ENCODE measurements at places on chromosomes 13 and 19. TPM values are rescaled to one million over a fixed set of nuclear protein-coding genes. Genes with fewer than 3 reads are reported as not detected.

RNF6 gene
- total RNA-seq: 12.1 TPM

LMTK3 gene
- total RNA-seq: 0.54 TPM

ZSCAN4 gene
- not detected for total RNA-seq

TDRD12 gene
- 0.27 TPM for total RNA-seq

SSC5D gene
- 0.27 TPM for total RNA-seq

PRR19 gene
- total RNA-seq: 0.54 TPM

DNA sequence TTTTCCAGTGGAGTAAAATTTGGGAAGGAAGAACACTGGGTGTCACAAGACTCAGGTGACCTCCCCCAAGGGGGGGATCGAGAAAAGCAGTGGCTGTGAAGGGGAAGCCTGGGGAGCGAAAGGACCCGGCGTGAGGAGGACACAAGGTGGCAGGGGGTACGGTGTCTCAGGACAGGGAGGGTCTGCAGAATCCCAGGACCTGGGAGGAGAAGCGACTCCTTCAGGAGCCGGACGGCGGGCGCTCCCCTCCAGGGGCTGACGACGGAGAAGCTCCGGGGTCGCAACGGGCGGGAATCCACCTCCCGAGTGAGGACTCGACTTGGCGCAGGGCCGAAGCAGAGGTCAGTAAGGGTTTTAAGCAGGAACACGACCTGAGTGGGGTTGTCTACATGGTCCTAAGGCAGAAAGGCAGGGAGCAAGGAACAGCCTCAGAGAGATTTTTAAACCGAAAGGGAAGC is 529 bp downstream of the ZNF836 start:
- peak; percentile 11 for DNase-seq

DNA sequence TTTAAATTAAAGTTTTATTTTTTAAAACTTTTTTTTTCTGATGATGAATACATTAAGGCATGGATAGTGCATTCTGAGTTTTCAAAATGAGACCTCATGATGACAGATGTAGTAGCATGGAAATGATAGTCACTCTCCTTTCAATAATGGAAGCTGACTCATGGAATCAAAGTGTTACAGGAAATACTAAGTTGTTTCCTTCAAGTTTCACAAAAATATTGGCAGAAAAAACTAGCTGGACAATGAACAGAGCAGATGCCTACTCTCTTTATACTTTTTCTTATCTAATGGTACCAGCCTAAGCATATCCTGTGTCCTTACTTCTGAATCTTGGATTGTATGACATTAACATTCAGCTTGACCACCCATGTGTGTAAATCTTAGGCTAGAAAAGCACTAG is 1337.3 kb downstream of the PCDH9 start:
- DNase-seq: no peak

GRCh38 chr13:51914137-51914493 is 52.3 kb downstream of the CCDC70 start:
- DNase-seq: no peak

DNA sequence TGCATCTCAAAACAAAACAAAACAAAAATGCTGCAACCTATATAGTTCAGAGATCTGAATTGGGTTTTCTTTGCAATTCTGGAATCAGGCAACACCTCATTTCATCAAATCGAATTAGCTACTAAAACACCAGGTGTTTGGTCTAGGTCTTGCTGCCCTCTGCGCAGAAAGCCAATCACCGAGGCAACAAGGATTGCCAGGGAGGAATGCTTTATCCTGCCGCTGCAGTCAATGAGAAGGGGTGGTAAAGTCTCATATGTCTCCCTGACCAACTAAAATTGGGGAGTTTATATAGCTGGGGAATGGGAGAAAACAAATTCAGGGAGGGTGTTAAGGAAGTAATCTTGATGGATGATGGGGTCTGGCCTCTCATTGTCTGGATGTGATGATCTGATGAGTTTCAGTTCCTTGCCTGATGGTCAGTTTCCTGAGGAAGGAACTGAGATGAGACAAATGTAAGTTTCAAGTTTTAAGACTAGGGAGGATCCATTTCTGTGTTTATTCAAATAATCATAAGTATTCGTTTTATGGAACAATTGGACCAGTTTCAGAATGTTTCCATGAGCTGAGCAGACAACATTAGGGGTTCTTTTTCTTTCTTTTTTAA is 5.0 kb upstream of the YJU2 start:
- DNase-seq: no peak

GRCh38 chr13:45191874-45192273 is 9.0 kb downstream of the KCTD4 start:
- no peak for DNase-seq

GRCh38 chr19:23718802-23719201 is 31.8 kb upstream of the ZNF675 start:
- no peak for DNase-seq

GRCh38 chr13:38141792-38142191 is 207.9 kb upstream of the UFM1 start:
- no peak for DNase-seq

DNA sequence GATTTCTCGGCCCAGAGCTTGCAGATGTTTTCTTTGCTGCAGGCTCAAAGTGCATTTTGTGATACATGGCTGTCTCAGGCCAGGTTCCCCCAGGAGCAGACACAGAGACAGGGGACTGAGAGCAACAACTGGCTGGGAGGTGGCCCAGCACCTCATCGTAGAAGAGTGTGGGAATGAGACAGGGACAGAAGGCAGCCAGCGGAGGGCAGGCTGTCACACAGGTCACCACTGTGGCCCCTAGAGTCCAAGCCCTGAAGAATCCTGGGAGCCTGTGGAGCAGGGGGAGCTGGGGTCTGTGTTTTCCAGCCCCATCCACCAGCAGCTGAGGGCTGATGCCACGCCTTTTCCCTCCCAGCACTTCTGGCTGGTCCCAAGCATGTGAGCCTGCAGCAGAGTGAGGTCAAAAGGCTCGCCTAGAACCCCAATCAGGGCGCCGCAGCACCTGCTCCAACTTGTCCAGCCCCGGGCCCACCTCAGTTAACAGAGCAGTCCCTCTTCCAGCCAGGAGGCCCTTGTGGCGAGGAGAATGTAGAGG is 723.8 kb downstream of the UQCRFS1 start:
- DNase-seq: no peak

DNA sequence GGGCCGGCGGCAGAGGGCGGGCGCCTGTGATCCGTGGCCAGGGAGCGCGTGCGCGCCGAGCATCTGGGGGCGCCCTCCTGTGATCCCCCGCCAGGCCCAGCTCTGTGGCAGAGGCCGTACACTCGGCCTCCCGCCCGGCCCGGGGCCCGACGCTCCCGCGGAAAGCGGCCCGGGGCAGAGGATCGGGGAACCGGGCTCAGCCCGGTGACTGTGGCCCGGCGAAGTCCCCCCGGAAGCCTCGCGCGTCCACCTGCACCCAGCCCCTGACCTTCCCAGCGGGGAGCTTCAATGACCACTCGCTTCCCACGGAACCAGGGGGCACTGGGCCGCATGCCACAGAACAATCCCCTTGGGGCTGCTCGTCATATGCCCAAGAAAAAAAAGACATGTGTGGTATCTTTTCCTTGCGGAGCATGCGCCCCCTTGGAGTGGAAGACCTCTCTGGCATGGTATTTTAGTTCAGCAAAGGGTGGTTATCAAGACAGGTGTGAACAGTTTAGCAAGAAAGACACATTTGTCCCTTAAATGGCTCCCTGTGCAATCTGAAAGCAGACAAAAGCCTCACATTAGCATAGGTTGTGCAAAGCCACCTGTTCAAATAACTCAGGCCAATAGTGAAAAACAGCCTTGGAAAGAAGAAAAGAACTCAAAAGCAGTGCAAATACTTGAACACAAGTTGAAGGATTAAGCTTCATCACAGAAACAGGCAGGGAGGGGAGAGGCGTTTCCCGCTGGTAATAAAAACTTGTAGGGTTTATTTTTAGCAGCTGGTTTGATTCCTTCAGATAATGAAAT is 290.9 kb upstream of the SOX21 start:
- DNase-seq: no peak

DNA sequence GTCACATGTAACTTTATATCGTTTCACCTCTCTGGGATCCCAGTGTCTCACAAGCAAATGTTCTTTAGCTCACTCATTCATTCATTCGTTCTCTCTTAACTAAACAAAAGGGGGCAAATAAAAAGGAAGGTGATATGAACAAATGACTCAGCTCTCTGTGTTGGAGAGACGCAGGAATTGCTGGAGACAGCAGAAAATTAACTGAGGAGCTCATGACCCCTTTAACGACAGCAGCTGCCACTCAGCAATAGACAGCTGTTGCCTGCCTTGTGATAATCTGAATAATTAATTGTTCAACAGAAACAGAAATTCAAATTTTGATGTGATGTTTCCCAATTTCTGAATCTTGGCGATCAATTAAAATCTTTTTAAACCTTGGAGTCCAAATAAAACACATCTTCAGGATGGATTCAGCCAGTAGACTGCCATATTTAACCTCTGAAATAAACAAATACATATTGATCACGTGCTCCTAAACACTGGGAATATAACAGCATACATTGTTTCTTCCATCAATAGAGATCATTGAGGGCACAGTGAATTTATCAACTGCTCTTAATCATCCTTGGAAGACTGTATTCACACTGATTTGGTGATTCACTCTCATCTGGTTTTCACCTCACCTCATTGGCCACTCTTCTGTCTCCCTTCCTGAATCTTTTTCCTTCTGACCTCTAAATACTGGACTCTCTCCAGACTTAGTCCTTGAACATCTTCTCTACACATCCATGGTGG is 63.3 kb downstream of the MBNL2 start:
- no peak for DNase-seq

DNA sequence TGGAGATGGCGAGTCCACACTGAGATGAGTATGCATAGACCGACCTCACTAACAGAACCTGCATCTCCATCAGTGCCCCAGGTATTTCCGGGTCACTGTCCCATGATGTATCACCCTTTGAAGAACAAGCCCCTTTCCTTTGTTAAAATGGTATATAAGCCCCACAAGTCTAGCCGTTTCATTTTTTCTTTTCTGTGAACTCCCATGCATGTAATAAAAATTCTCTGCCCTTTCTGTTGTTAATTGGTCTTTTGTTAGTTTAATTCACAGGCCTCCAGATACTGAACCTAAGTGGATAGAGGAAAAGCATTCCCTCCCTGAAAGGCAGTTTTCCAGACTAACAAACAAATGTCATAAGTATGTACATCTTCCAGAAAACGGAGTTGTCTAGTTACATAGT is 15.0 kb upstream of the CD177 start:
- DNase-seq: no peak

DNA sequence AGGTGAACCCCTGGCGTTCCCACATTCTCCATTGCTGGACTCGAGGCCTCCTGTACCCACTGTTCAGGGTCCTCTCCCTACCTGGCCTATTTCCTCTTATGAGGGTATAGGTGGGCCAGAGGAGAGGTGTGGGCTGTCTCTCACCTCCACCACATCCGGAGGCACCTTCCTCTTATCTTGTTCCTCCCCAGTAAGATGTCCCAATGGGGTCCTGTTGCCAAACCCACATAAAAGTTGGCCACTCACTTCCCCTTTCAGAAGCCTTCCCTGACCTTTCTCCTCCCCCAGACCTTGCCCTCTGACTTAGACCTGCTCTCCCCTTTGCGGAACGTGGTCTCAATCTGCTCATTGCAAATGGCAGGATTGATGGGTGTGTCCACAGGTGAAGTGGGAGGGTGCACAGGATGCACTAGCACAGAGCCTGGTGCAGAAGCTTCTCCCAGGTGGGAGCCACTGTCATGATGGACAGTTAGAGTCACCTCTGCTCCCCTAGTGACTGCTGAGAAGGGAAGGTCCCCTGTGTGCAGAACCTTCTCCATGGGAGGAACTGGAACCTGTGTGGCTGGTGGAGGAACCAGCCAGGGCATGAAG is 1.3 kb downstream of the CYP4F3 start:
- no peak for DNase-seq

GRCh38 chr19:37594982-37595382 is 306 bp downstream of the ZNF540 start:
- peak; percentile 74 for DNase-seq

DNA sequence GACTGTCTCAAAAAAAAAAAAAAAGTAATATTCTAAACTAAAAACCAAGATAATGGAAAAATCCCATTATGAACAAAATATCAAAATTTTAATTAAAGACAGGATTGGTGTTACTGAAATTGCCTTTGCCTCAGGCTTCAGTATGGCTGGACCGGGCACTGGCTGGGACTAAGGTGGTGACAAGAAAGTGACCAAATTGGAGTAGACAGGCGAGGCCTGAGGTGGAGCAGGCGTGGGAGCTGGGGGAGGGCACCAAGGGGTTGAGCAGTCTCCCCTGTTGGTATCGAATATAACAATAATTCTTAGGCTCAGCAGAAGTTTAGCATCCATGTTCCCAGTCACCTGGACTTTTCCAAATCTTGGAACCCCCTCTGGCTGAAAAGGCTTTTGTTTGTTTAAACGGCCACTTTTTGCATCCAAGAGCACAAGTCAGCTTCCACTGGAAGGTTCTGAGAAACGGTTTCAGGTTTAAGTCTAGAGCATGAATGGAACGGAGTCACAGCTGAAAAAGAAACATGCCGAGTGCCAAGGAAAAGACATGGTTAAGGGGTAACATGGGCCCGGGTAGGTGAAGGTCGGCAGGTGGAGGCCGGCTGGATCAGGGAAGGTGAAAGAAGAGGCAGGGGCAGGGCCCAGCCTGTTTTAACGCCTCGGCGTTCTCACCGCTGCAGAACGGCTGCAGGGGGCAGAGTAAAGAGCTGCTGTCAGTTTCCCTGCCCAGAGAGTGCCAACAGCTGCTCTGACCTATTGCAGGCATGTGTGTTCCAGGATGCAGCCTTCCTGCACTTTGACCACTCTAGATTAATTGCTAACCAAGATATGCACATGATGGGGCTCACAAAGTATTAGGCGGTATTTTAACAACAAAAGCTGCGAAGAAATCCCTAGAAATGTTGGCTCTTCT is 104.4 kb downstream of the TM9SF2 start:
- no peak for DNase-seq

GRCh38 chr13:79187917-79188690 is 218.0 kb downstream of the RBM26 start:
- DNase-seq: no peak

- DNase-seq: no peak
Observed at GRCh38 chr19:55519451-55520311, 17.3 kb downstream of the SBK2 start.

- peak; percentile 62 for DNase-seq
Observed at GRCh38 chr19:4456843-4457653, 546 bp downstream of the UBXN6 start.

- DNase-seq: no peak
Observed at GRCh38 chr13:99408703-99409000, 92.6 kb upstream of the TM9SF2 start.
